GM23338 (cell line): ENCODE measurements at places on chromosomes 16 and 17. TPM values are rescaled to one million over a fixed set of nuclear protein-coding genes. Genes with fewer than 3 reads are reported as not detected.

TCAP gene
- 0.61 and 0.80 TPM in 2 replicates for polyA plus RNA-seq

TPPP3 gene
- 0.26 and 1.3 TPM in 2 replicates for polyA plus RNA-seq

NR1D1 gene
- polyA plus RNA-seq = 3.1 and 3.3 TPM in 2 replicates

RUSF1 gene
- 8.4 and 8.9 TPM in 2 replicates for polyA plus RNA-seq

CACNG5 gene
- polyA plus RNA-seq = 1.8 and 2.7 TPM in 2 replicates

MED1 gene
- polyA plus RNA-seq = 17.9 and 19.0 TPM in 2 replicates
